GM18507 (cell line): ENCODE measurements at places on chromosomes 12 and 14.
A peak's percentile ranks its signal among the peaks of the same experiment; 100 is the strongest.

DNA sequence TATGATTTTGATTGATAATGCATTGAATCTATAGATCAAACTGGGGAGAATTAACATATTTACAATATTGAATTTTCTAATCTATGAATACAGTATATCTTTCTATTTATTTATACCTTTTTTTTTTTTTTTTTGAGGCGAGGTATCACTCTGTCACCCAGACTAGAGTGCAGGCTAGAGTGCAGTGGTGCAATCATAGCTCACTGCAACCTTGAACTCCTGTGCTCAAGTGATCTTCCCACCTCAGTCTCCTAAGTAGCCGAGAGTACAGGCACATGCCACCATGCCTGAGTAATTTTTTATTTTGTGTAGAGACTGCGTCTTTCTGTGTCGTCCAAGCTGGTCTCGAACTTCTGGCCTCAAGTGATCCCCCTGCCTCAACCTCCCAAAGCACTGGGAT, 20.4 kb downstream of the LTBR start:
- DNase-seq, result no peak

- DNase-seq, result no peak
Measured at GRCh38 chr14:83850092-83850491, 1679.9 kb upstream of the FLRT2 start.

- no peak for DNase-seq
Measured at GRCh38 chr14:98932431-98933325, 339.3 kb downstream of the BCL11B start.

GRCh38 chr12:1620092-1620491, 8.9 kb upstream of the WNT5B start:
- DNase-seq, result no peak

GRCh38 chr12:130058926-130059472, 103.3 kb upstream of the FZD10 start:
- DNase-seq, result no peak

DNA sequence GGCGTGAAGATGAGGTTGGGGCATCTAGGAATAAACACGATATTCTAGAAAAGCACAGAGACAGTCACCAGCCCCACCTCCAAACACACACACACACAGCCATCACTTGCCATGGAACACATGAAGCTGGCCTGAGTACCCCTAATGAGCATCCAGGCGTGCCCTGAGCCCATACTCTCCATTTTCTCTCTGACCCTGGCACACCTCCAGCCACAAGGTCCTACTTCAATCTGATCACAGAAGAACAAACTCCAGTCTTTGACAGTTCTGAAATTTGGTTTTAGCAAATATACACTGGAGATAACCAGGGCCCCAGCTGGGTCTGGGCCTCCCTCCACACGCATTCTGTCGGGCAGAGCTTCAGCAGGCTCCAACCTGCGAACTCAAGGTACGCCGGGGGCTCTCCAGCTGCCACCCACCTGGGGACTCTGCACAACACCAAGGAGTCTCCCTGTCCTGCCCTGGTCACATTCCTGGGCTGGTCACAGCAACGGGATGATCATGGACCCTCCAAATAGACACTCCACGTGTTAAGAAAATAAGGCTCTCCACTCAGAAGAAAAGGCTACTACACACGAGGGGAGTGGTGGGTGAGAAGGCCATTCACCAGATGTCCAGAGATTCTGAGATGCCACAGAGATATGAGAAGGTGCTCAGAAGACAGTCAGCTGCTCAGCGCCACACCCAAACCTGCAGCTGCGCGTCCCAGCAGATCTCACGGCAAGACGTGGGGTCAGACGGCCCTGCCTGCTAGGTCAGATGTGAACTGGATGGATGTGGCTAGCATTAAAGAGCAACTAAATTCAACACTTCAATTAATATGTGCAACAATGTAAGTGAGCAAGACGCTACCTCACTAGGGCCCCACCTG, 57.0 kb upstream of the PNMA1 start:
- DNase-seq, result no peak

GRCh38 chr14:22390824-22391461, 198.1 kb downstream of the DAD1 start:
- DNase-seq, result peak; percentile 25

DNA sequence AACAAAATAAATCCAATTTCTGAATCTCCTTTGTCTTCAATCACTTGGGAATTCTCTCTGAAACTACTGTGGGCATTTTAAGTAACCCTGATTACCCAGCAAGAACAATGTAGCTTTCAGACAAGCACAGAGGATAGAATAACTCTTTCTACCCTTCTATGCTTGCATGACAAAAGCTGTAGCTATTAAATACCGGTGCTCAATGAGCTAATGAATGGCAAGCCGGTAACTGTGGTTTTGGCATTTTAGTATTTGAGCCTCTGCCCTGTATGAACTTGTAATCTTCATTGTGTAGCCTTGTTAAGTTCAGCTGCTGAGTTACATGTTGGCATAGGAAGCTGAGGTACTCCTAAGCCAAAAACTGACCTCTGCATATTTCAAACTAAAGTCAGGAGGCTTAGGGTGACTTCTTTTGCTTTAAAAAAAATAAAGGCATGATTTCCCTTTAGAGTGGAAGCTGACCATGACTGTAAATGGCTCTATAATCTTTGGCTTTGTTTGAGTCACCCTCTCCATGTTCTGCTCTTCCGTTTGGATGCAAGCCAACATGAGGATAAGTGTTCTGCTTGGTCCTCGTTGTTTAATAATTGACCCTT, 171.0 kb upstream of the HIF1A start:
- DNase-seq, result no peak

DNA sequence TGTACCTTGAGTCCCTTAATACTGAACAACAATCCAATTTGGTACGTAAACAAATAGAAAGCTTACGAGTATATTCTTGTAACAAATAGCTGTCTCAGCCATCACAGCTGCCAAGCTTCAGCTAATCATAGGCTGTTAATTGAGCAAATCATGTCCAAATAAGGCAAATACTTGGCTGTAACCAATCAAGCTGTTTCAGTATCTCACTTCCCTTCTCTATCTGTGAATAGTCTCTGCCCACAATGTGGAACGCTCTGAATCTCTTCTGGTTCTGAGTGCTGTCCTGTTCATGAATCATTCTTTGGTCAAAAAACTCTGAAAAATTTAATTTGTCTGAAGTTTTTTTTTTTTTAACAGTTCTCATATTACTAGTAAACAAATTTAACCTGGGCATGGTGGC, 5.8 kb upstream of the NEMF start:
- DNase-seq, result no peak
